Kasumi-1 (cell line): ENCODE measurements at places on chromosomes 4 and X.

GRCh38 chr4:177778623-177779022, 336.4 kb upstream of the AGA start:
- no peak for DNase-seq

DNA sequence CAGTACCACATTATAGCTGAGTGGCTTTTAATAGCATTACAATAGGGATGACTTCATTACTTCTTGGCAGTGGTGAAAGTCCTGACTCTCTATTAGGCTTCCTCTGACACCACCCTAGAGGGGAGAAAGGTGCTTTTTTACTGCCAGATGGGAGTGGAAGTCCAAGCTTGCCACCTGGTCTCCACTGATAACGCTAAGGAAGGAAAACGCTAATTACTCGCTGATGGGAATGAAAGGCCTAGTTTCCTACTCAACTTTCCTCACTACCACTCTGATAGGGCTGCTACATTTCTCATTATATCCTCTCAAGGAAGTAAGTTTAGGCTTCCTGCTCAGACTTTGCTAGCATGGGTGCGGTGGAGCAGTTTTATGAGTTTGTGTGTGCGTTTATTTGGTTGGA, 62.3 kb upstream of the PAGE3 start:
- DNase-seq = no peak

GRCh38 chr4:19655666-19656065, 596.0 kb upstream of the SLIT2 start:
- no peak for DNase-seq

GRCh38 chr4:103104886-103105285, 5.3 kb upstream of the BDH2 start:
- DNase-seq = no peak

- no peak for DNase-seq
Observed at GRCh38 chrX:45712067-45712466, 511.4 kb upstream of the DIPK2B start.

DNA sequence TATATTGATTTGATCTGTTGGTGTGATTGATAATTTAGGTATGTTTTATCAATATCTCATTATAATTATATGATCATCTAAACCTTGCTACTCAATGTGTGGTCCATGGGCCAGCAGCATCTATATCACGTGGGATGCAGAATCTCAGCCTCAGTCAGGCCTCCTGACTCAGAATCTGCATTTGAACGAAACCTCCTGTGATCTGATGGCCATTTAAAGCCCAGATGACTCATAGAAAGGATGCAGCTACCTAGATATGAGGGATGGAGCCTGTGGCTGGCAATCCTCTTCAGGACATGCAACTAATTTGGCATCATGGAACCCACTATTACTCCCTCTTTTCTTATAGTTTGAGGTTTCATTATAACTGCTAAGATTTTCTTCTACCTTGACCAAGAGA, 11.3 kb upstream of the CHRNA9 start:
- no peak for DNase-seq

GRCh38 chrX:20451929-20452328, 185.2 kb upstream of the RPS6KA3 start:
- no peak for DNase-seq

DNA sequence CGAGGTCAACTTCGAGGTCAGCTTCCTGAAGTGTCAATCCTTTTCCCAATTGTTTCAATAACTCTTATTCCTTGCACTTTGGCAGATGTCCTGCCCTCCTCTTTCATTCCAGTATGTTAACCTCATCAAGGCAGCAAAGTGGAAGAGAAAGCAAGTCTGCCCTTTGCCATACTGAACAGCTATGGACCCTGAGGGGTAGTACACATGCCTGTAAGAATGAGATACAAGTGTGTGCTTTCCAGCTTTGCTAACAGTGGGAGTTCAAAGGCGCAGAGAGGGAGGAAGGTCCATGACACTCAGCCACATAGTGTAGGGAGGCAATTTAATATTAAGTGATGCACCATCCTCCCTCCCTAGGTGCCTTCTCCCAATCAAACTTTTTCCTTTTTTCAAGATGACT, 96.4 kb upstream of the ZCCHC13 start:
- no peak for DNase-seq

DNA sequence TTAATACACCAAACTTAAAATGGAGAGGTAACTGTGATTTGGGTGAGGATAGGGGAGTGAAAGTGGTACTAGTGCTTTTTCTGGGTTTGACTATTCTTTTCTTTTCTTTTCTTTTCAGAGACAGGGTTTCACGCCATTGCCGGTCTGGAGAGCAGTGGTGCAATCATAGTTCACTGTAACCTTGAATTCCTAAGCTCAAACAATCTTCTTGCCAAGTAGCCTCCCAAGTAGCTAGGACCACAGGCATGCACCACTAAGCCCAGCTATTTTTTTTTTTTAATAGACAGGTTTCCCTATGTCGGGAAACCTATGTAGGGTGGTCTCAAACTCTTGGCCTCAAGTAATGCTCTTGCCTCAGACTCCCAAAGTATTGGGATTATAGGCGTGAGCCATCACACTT, 3.0 kb upstream of the ARMCX4 start:
- no peak for DNase-seq

DNA sequence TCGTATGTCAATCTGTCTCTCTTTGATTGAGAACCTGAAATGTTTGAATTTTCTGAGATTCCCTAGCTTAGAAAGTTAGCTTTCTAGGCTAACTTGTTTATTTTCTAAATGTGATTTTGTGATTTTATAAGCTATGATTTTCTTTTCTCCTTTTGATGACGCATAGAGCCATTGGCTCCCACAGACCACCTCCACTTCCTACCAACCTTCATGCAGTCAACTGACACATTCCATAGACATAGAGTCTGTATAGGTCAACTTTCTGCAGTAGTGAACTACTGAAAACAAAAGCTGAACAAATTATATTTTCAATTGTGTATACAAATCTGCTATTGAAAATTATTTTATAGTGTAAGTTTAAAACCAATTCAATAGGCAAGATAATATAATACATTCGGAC, 2.8 kb upstream of the SULT1B1 start:
- DNase-seq = no peak

DNA sequence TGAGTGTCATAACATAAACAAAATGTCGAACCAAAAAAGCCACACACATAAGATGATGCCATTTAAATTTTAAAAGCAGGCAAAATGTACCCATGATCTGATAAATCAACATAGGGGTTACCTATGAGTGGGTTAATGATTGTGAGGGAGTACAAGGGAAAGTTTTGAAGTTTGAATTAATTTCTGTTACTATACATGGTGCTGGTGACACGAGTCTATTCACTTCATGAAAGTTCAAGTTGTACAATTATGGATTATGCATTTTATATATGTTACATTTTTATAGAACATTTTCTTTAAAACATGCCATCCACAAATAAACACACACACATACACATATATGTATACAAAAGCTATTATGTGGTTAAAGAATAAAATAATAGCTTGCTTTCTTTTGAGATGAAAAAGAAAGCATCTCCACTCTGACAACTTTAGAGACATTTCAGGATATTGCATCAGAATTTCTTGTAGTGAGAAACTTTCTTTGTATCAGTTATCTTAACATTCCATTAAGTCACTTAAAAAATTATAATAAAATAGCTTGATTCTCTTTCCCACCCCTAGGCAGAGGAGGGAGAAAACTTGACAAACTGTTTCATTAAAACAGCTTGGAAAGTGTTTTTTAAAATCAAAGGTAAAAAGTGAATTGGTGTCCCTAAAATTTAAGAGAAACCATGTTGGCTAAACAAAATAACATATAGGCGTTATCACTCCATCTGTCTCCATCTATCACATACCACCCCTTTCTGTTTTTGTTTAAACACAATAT, 891.8 kb upstream of the NDST4 start:
- DNase-seq = no peak

DNA sequence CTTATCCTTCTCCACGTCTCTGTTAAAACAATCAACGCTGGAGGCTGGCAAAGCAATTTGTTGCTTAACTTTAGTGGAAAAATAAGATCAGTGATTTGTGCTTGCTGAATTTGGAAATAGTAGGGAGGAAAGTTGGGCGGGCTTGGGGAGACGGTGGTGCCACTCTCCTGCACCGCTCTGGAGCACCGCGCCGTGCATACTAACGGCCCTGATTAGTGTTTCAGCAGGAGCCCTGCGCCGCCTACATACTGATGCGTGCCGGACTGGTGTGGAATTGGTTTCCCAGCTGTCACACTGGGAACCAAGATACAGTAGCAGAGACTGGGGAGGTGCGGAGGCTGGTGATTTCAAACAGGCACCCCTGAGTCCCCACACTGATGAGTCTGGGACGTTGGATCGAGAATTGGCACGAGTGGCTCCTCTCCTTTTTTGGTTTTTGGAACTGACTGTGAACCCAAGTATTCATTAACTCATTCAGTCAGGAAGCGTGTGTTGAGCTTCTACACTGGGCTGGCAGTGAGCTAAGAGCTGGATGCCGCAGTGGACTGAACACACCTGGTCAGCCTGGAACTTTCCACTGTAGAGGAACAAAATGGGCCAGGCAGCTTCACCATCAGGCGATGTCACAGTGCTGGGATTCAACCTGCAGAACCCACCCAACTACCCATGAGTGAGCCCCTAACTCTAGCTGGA, 29.0 kb upstream of the PSAPL1 start:
- no peak for DNase-seq

GRCh38 chr4:1899149-1900086, 28.2 kb downstream of the NSD2 start:
- peak; percentile 72 for DNase-seq

DNA sequence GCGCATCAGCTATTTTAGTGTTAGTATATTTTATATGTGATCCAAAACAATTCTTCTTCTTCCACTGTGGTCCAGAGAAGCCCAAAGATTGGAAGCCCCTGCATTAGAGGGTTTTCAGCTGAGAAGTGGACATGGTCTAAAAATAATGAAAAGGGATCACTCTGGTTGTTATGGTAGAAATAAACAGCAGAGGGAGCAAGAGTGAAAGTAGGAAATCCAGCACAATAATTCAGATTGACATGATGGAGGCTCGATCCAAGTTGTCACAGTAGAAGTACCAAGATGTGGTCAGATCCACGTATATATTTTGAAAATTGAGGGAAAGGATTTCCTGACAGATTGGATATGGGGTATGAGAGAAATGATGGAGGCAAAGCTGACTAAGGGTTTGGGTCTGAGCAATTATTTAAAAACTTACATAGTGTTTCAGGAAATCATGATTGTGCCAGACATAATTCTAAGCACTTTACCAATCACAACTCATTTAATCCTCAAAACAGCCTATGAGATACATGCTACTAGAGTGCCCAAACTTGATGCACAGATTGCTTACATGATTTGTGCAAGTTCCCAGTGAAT, 17.0 kb upstream of the TMEM144 start:
- peak; percentile 69 for DNase-seq

- DNase-seq = peak; percentile 43
Observed at GRCh38 chr4:162891788-162892707, 274.6 kb downstream of the NAF1 start.

DNA sequence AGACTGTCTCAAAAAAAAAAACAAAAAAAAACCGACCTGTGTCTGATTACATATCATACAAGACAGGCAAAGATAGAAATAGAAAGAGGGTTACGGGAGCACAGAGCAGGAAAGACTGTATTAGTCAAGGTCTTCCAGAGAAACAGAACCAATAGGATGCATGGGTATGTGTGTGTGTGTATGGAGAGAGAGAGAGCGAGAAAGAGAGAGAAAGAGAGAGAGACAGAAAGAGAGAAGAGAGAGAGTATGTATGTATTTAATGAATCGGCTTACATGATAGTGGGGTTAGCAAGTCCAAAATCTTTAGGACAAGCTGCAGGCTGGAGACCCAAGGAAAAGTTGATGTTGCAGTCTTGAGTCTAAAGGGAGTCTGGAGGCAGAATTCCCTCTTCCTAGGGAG, 7.5 kb upstream of the DDX3X start:
- no peak for DNase-seq

DNA sequence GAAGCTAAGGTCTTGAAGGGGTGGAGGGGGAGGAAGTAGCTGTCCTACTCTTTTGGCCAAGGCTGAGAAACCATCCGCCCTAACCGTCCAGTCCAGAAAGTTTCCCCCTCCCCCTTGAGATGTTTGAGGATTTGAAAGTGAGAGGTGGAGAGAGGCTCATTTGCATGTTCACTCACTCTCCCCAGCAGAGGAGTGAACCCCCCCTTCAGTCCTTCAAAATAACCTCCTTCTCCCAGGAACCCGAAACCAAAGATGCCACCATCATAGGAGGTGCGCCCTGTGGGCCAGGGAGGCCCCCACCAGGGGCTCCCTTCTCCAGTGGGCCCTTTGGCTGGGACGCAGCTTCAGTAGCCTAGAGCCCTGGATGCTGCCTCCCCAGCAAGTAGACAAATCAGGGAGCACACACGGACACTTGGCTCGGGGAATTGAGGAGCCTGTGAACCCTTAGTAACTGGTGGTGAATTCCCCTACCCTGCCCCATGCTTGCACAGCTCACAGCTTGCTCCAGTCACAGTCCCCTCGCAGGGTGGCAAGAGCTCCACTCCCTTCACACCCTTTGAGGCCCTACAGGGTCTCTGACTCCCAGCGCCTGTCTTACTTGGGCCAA, 25.6 kb downstream of the ELF4 start:
- DNase-seq = no peak

DNA sequence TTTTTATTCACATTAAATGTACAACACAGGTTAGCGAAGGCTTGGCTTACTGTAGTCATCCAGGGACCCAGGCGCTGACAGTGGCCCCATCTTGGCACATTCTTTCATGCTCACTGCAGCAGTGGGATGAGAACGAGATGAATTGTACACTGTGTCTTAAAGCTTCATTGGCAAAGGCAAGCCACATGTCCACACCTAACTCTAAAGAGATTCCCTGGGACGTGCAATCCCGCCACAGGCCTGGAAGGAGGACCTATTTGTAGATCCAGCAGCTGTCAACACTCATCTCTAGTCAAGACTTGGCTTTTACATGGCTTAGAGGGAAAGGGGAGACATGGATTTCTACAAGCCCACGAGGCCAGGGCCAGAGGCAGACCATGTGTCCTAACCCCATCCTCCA, 16.1 kb upstream of the CXCR3 start:
- no peak for DNase-seq
